ENCODE measurements at places on chromosomes 7 and 10.

GRCh38 chr7:96970739-96971138 lies 34.6 kb upstream of the DLX6 start:
- DNase-seq, result no peak

DNA sequence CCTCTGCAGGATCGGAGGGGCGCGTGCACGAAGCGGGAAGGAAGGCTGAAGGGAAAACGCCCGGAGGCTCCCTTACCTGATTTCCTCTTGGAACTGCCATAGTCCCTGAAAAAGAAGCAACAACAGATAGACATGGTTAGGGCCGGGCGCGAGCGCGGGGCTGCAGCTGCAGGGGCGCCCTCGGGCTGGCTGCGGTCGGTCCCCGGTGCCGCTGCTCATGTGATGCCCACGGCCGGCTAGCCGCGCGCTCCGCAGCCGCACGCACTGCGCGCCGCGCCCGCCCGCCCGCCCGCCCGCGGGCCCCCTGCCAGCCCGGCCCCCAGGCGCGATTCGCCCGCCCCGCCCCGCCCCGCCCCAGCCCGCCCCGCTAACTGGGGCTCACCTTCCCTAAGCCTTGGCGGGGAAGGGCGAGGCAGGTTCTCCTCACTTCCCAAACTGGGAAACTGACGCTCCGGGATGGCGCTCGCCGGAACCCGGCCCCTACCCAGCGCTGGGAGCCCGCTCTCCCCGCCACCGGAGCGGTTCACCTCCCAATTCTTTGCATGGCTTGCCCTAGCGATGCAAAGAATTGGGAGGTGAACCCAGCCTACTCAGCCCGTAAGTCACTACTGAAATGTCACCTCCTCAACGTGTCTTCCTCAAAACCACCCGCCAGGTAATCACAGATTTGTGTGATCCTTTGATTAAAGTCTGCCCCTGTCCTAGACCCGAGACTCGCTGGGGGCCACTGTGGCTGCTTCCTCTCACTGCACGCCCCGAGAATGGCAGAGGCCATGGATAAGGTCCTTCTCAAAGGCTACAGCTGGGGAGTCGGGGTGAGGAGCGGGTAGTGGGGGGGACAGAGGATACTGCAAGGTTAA lies 162.2 kb downstream of the SH3PXD2A start:
- DNase-seq, result no peak

DNA sequence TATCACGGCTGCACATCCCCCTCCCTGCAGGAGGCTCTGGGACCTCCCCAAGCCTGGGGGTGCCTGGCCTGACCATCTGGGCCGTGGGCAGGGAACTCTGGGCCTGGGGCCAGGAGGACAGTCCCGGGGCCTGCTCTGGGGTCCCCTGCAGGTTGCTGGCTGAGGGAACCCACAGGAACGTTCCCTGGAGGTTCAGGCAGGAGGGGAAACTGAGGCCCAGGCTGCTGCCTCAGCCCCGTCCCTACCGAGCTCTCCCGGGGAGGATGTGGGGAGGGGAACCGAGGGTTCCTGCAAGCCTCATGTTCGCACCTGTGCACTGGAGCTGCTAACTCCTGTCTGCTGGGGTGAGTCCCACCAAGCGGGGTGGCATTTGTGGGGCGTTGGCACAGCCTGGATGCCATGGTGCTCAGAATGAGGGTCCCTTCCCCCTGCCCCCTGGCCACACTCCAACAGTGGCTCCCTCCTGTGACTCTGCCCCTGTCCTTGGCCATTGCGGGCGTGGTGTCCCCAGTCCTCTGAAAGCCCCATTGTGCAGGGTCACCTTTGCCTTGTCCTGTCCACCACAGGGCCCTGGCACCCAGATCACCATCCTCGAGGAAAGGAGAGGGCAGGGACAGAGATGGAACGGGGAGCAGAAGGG lies 9.4 kb downstream of the ELFN1 start:
- no peak for DNase-seq

DNA sequence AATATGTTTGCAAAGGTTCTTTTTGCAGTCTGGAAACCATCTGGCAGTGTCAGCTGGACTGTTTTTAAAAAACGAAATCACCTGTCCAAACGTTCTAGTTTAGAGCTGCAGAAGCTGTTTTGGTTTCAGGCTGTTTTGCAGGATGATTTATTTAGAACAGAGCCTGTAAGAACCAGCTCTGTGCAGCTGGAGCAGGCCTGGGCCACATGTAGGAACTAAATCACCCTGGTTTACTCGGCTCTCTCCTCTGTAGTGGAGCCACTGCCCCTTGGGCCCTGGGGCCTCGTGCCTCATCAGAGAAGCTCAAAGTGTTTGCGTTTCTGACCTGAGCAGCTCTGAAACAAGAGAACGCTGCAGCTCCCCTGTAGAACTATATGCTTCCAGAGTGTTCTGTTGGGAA lies 142.5 kb downstream of the ACTR3B start:
- DNase-seq, result no peak

DNA sequence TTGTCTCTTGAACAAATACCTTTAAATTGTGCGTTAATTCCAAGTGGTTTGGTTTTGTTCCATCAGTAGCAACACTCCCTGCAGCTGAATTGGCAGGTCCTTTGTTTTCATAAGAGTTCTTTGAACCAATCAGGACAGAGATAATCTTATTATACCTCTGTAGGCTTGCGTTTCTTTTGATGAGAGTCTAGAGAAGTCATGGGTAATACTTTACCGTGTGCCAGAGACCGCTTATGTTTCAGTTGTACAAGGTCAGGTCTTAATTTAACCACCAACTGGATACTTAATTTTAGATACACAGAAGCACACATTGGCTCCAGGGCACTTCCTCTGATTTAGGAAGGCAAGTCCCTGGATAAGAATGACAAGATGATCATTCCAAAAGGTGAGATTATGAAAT lies at the start of gene ASB15:
Gene ASB15 (plus strand): TSS at position 292 of the 400 bp plus-strand sequence. CDS start 12,682 bp downstream, outside the sequence.
- DNase-seq, result no peak

DNA sequence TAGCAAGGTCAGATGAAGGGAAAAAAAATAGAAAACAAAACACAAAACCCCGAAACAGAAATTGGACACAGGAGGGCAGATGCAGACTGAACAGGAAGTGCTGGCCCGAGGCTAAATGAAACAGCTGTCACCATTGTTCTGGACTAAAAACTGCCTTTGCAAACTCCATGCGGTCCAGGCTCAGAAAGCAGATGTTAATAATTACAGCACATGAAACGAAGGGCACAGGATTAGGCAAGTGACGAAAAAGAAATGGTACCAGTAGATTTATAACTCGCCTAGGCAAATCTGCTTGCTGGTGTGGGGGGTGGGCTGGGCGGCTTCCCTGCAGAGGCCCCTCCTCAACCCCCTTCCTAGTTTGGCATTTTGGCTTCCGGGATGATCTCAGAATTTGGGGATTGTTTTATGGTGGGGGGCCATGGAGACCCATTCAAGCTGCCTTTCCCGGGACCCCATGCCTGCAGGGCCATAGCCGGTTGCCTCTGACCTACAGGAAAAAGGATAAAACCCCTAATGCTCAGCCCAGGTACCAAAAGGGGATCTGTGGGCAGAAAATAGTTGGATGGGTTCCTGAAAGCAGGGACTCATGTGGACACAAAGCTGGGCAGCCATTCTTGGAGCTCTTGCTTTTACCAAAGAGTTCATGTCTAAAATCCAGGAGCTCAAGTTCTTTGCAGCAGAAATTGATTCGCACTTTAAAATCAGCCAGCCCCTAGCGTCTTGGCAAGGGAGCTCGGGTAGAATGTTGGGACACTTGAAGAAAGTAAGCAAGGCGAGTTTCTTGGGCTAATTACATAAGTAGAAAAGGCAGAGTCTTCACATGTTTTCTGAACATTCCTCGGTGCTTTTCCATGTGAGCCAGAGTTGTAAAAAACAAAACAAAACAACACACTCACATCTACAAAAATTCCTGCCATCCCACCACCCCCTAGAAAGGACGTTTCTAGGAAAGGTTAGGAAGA lies 39.0 kb upstream of the EMX2 start:
- DNase-seq, result peak; percentile 9

- no peak for DNase-seq
Measured at GRCh38 chr7:41688906-41689305, 14.0 kb downstream of the INHBA start.
